ENCODE measurements at places on chromosomes 13 and 19. TPM values are rescaled to one million over a fixed set of nuclear protein-coding genes. Genes with fewer than 3 reads are reported as not detected.
A peak's percentile ranks its signal among the peaks of the same experiment; 100 is the strongest.

CEACAM4 gene
- total RNA-seq: not detected

LILRB4 gene
- total RNA-seq: under 0.01 TPM

KLK7 gene
- not detected for total RNA-seq

GRCh38 chr13:111095031-111095840, 19.9 kb upstream of the ARHGEF7 start:
- no peak for DNase-seq

DNA sequence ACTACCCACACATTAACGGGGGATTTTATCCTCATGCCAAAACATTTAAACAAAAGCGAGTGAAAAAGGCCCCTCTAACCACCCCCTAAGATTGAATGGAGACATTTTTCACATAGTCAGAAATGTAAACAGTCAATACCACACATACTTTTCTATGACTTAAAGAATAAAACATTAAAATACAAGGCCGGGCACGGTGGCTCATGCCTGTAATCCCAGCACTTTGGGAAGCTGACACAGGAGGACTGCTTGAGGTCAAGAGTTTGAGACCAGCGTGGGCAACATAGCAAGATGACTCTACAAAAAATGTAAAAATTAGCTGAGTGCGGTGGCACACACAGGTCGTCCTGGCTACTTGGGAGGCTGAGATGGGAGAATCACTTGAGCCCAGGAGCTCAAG, 47.3 kb downstream of the MPHOSPH8 start:
- DNase-seq: no peak

- DNase-seq: no peak
Observed at GRCh38 chr13:60372141-60372540, 24.9 kb upstream of the TDRD3 start.

DNA sequence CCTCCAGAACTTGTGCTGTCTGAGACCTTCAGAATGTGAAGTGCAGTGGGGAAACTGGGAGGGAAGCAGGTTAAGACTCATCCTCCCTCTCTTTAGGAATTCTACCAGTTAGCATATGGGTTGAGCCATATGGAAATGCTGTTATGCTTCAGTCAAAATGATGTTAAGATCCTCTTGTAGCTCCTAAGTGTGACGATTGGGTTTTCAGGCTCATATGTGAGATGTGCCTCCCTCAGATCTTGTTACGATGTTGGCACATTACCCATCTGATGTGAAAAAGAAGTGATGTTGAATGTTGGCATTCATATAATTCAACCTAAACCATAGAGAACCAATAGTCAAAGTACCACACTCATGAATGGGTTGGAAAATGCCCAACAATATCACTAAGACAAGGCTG, 67.8 kb upstream of the IPO5 start:
- no peak for DNase-seq

- DNase-seq: peak; percentile 91
Observed at GRCh38 chr13:35475212-35475959, 1.1 kb downstream of the MAB21L1 start.

- DNase-seq: no peak
Observed at GRCh38 chr13:27489456-27489855, 39.1 kb upstream of the MTIF3 start.

GRCh38 chr19:23788411-23788810, 29.7 kb upstream of the ZNF681 start:
- DNase-seq: no peak
